NCI-H774 (cell line): ENCODE measurements at places on chromosomes 6 and 20.

- DNase-seq: peak; percentile 8
These were observed 9.0 kb downstream of the ADA start for GRCh38 chr20:44642203-44643153.

- DNase-seq: no peak
These were observed 7.6 kb downstream of the MOCS1 start for GRCh38 chr6:39926668-39927067.

- DNase-seq: no peak
These were observed 12.8 kb downstream of the TRAF3IP2 start for GRCh38 chr6:111592726-111593511.

- peak; percentile 23 for DNase-seq
These were observed 74.8 kb upstream of the SNRPB2 start for GRCh38 chr20:16654858-16655535.

DNA sequence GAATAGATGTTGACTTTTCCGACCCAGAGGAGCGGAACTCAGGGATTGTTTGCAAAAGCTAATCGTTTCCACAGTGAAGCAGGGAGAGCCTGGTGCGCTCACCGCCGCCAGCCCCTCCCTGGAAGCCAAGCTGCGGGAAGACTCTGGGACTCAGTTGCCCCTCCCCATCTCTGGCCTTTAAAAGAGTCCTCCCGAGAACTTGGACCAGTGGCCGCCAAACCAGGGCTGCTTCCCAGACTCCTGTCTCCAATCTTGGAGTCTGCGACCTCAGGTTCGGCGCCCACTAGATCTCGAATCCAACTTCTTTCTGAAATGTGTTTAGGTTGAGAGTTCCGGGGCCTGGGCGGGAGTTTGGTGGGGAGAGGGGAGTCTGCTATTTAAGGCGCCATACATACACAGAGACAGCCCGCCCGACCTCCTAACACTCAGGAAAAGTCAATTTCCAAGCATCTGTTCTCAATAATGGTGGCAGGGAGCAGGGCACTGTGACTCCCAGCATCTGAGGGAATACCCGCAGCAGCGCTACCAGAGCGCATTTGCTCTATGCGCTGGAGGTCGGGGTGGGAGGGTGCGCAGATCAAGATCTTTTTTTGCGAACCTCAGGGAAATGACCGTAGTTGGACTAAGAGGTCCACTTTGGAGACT, 800 bp upstream of the GRIK2 start:
- no peak for DNase-seq

DNA sequence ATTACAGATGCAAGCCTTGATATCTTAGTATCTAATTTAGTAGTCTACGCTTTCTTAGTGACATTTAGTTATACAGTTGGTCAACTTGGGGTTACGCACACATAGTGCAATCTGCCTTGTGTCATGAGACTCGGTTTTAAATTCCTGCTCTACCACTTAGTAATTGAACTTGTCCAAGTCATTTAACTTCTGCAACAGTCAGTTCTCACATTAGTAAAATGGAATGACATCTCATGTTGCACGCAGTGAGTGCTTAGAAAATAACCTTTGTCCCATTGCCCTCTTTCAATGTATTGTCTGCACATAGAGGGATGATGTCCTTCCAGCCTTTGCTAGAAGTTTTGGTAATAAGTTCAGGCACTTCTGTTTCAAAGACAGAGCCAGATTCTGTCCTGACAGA, 48.6 kb downstream of the TMEM170B start:
- DNase-seq: no peak

- DNase-seq: no peak
These were observed 43.3 kb downstream of the SULF2 start for GRCh38 chr20:47741669-47742608.

DNA sequence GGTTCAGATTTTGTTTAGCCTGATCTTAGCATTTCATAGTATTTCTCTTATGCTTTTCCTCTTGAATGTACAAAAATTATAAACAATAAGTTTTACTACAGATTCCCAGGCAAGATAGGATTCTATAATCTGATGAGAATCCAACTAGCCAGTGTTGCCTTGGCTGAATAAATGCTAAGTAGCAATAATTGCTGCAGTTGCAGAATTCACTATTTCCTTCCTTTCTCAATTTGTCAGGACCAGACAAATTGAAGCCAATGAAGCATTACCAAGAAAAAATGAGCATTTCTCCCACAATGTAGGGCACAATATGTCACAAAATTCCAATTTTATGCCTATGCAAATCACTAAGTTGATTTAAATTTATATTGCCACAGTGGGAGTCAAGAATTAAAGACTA, 260.2 kb downstream of the KIF16B start:
- no peak for DNase-seq
